ENCODE measurements at places on chromosomes 3 and 15.

DNA sequence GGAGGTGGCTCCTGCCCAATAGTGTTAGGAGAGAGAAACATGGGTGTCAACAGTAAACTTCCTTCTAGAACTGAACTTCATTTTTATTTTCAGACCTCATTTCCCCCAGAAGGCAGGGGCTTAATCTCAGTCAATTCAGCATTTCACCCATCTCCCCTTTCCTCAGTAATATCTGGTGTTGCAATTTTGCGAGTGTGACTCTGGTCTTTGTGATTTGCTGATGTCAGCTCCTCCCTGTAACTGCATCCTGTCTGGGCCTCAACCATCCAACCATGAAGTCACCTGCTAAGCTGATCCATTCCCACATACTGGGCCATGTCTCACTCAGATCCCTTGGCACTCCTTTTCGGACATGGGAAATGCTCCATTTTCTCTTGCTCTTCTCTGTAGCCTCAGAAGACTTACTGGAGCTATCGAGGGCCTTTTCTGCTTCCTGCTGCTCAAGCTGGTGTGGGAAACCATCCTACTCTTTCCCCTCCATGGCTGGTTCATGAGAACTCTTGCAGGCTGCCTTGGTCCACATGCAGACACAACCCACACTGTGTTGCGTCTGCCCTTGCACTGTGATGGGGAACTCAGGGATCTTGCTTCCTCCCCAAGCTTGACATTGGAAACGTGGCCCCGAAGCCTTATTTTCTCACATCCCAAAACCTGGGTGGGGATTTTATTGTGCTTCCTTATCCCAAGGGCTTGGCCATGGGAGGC, 24.6 kb downstream of the CCR4 start:
- no peak for DNase-seq

DNA sequence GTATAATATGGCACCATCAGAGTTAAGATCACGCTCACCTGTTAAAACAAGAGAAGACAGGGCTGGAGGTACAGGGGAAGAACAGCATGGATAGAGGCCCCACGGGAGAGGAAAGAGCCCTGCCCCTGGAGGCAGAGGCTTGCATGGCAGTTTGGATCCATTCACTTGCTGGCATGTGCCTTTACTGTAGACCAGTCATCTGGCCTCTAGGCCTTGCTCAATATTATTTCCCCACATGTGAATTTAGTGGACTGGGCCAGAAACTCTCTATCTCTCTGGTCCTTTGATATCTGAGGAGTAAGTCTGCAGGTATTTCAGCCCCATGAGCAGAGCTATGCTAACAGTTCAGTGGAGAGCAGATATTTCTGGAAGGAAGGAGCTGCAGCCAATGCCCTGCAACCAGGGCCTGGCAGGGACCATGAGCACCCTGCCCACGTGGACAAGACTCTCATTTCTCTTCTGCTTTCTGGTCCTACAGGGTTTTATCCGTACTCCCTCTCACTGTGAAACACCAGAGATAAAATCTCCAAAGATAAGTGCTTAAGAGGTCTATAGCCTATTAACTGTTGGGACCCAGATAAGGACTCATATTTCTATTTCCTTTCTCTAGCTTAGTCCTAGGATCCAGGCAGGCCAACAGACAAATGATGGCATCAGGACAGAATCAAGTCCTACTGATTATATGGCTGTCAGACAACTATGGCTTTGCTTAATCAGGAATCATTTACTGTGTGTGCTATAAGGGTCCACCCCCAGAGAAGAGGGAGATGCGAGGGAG, 65.0 kb downstream of the CLDN11 start:
- no peak for DNase-seq

DNA sequence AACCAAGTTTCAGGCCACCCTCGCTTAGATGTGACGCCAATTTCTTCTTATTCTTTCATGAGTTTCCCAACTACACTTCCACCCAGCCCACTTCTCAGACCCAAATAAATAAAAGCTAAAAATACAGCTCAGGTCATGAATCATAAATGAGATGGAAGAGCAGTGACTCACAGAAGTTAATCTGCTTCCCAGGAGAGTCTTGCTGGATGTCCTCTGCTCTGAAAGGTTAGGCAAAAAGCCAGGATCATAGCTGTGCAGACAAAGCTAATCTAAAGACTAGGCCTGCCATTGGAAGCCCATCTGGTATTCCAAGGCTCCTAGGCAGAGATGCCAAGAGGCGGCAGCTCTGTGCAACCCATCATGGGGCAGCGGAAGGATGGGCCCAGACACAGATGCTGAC, 24.1 kb downstream of the SHC4 start:
- DNase-seq = no peak

DNA sequence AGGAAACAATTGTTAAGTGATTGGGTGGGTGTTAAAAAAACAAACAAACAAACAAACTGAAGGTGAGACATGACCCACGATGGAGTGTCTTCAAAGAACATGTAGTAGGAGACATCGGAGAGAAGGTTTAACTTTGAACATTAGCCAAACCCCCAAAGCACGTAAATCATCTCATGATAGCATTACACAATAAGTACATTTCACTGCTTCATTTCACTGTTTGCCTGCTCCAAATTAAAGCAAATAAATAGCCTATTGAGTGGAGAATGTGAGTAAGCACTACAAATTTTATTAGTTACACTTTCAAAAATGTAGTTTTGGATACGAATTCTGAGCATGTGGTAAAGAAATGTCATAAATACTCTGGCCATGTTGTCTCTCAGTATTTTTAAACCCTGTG, 287.0 kb downstream of the SI start:
- DNase-seq = no peak

Measured in activated T-cell treated with anti-CD3 and anti-CD28 coated beads for 48 hours (primary cell).